ENCODE measurements at places on chromosomes 16 and 17. TPM values are rescaled to one million over a fixed set of nuclear protein-coding genes. Genes with fewer than 3 reads are reported as not detected.

DNAH3 gene
- not detected for total RNA-seq

PEX12 gene
- 4.7 TPM for total RNA-seq

KIF19 gene
- total RNA-seq: 0.26 TPM

HBA2 gene
- total RNA-seq: 0.91 TPM

NLRC3 gene
- total RNA-seq: not detected

ADAD2 gene
- not detected for total RNA-seq

LGALS9 gene
- total RNA-seq: 5.1 TPM

CBFA2T3 gene
- not detected for total RNA-seq

TEKT5 gene
- total RNA-seq: not detected

CCDC200 gene
- total RNA-seq: not detected

PTX4 gene
- not detected for total RNA-seq

UTS2R gene
- 0.13 TPM for total RNA-seq

SYNRG gene
- 17.6 TPM for total RNA-seq

DPH1 gene
- total RNA-seq: 23.9 TPM

MT1G gene
- 78.2 TPM for total RNA-seq

FBXO39 gene
- 0.52 TPM for total RNA-seq

CSF3 gene
- total RNA-seq: 1.5 TPM

PLCG2 gene
- 1.3 TPM for total RNA-seq

PPP1R1B gene
- 1.4 TPM for total RNA-seq

CMTM2 gene
- not detected for total RNA-seq

TPSD1 gene
- total RNA-seq: not detected

GRB2 gene
- total RNA-seq: 82.6 TPM

USP10 gene
- 64.3 TPM for total RNA-seq

CAPNS2 gene
- not detected for total RNA-seq

PIRT gene
- not detected for total RNA-seq

EVPL gene
- 0.26 TPM for total RNA-seq

LDHD gene
- 0.16 TPM for total RNA-seq

CCL17 gene
- total RNA-seq: not detected

LRRC36 gene
- total RNA-seq: 0.13 TPM

STX8 gene
- 62.4 TPM for total RNA-seq

SECTM1 gene
- total RNA-seq: 4.9 TPM

MEOX1 gene
- not detected for total RNA-seq

AATK gene
- 0.08 TPM for total RNA-seq

ASIC2 gene
- not detected for total RNA-seq

AP1G1 gene
- total RNA-seq: 53.9 TPM

KRT39 gene
- not detected for total RNA-seq

CDH16 gene
- not detected for total RNA-seq

HNF1B gene
- not detected for total RNA-seq

KRTAP4-4 gene
- total RNA-seq: not detected

OMG gene
- not detected for total RNA-seq

NPIPA2 gene
- not detected for total RNA-seq

TBC1D28 gene
- total RNA-seq: not detected

KRTAP1-1 gene
- total RNA-seq: not detected

CHST4 gene
- total RNA-seq: not detected

ZBTB4 gene
- total RNA-seq: 24.3 TPM

MT1A gene
- total RNA-seq: 82.3 TPM

PRR35 gene
- total RNA-seq: not detected

GNAO1 gene
- 0.08 TPM for total RNA-seq

PPP1R27 gene
- not detected for total RNA-seq

ACOX1 gene
- total RNA-seq: 25.7 TPM

GPRC5C gene
- 6.7 TPM for total RNA-seq

All from epithelial cell of alveolus of lung (primary cell).